ENCODE measurements at places on chromosomes 6 and 20. TPM values are rescaled to one million over a fixed set of nuclear protein-coding genes. Genes with fewer than 3 reads are reported as not detected.

Gene FAM83C
- 0.18 TPM for polyA plus RNA-seq

Gene C6orf141
- polyA plus RNA-seq = 2.3 TPM

Gene CRISP1
- not detected for polyA plus RNA-seq

Gene HSD17B8
- polyA plus RNA-seq = 17.3 TPM

DNA sequence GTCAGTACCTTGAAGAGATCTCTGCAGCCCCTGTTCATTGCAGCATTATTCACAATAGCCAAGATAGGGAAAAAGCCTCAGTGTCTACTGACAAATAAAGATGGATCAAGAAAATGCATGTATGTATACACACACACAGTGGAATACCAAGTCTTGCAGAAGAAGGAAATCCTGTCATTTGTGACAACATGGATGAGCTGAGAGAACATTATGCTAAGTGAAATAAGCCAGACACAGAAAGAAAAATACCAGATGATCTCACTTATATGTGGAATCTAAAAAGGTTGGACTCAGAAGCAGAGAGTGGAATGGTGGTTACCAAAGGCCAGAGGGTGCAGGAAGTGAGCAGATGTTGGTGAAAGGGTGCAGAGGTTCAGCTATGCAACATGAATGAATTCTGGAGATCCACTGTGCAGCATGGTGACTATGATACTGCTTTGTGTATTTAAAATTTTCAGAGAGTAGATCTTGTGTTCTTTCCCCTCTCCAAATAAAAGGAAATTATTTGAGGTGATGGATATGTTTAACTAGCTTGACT is 11.0 kb upstream of the SLC22A1 start:
- no peak for DNase-seq

- DNase-seq = no peak
Measured at GRCh38 chr6:154638369-154638768, 94.8 kb upstream of the SCAF8 start.

- no peak for DNase-seq
Measured at GRCh38 chr20:11229772-11230171, 556.0 kb upstream of the JAG1 start.

GRCh38 chr20:49460916-49461315 is 21.6 kb downstream of the KCNB1 start:
- DNase-seq = no peak

DNA sequence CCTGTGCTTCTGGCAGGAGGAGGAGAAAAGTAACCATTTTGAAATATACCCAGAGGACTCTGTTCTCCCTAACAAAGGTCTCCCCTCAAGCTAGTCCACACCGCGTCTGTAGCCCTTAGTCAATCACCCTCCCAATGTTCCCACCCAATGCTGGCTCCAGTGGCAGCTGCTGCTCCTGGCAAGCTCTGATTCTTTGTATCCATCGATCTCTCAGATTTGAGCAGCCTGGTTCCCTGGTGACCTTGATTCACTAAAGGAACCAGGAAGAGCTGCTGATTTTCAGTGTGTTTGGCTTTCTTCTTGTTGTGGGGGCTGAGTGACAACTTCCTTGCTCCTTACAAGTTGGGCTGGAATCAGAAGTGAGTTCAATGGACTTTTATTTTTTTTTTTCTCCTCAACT is 68.5 kb downstream of the FOXC1 start:
- no peak for DNase-seq

Measured in urinary bladder (tissue), 4 donors.